ENCODE measurements at places on chromosomes 16 and 17.
A peak's percentile ranks its signal among the peaks of the same experiment; 100 is the strongest.

DNA sequence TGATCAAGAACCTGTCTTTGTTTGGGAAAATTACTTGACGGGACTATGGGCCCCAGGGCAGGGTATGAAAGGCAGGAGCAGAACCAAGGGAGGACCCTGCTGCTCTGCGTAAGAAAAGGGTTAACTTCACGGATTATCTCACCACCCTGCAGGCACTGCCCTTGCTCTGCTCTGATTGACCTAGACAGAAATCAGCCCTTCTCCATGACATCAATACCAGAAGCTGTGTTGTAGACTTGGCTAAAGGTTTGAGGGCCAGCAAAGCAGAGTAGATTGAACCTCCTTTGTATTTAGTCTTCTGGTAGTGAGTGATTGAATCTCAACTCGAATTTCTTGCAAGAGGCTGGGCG is 52.9 kb upstream of the ETV4 start:
- DNase-seq = no peak

DNA sequence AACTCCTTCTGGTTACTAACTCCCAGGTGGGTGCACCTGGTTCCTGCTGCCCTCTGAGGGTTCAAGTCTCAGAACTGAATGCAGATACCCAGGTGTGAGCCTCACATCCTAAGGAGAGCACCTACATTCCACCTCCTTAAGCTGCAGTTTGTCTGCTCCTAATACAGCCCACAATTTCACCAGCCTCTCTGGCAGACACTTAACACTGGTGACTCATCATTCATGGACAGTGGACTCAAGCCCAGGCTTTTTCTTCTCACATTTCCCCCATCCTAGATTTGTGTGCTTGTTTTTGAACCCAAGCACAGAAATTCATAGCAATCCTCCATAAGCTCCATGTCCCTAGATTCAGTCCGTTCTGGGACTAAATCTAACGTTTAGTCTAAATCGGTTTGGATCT is 7.0 kb upstream of the MAF start:
- DNase-seq = peak; percentile 41

DNA sequence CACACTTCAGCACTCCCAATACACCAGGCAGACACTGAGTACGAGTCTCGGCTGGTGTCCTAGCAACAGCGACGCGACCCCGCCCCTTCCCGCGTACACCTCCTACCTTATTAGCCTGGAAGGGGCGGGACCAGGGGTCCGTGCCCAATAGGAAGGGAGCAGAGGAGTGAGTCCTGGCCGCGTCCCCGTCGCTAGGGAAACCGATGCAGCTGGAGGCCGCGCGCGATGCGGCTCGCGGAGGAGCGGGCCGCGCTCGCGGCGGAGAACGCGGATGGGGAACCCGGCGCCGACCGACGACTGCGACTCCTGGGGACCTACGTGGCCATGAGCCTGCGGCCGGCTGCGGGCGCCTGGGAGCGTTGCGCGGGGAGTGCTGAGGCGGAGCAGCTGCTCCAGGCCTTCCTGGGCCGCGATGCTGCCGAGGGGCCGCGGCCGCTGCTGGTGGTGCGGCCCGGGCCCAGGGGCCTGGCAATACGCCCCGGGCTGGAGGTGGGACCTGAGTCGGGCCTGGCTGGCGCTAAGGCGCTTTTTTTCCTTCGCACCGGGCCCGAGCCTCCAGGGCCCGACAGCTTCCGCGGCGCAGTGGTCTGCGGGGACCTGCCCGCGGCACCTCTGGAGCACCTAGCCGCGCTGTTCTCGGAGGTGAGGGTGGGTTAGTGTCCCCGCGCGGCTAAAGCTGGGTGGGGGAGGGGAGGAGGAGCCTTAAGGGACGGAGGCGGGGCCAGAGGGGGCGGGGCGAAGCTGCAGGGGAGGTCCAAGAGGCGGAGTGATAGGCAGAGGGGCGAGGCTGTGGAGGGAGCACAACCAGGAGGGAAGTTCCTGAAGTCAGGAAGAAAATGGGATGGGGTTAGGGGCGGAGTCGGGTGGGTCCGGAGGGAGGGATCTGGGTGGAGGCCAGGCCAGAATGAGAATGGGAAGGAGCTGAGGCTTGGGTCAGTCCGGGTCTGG is at the start of gene DNAH9:
Gene DNAH9 (plus strand): TSS at position 197 of the 948 bp plus-strand sequence. CDS start 29 bp downstream, at position 226.
- DNase-seq = no peak

GRCh38 chr16:88338896-88339295 is 43.9 kb upstream of the ZNF469 start:
- DNase-seq = no peak

DNA sequence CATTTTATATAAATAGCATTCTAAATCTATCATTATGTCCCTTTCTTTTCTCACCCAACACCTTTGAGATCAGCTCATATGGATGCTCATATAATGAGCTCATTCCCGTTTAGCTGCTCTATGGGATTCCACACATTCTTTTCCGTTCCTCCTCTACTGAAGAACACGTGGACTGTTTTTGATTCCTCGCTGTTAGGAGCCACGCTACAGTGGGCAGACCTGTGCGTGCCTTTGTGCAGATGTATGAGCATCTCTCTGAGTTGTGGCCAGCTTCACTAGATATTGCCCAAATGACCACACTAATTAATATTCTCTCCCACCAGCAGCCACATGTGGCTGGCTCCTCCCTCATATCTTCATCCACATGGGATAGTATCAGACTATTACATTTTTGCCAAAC is 6.0 kb upstream of the TNFRSF13B start:
- no peak for DNase-seq

DNA sequence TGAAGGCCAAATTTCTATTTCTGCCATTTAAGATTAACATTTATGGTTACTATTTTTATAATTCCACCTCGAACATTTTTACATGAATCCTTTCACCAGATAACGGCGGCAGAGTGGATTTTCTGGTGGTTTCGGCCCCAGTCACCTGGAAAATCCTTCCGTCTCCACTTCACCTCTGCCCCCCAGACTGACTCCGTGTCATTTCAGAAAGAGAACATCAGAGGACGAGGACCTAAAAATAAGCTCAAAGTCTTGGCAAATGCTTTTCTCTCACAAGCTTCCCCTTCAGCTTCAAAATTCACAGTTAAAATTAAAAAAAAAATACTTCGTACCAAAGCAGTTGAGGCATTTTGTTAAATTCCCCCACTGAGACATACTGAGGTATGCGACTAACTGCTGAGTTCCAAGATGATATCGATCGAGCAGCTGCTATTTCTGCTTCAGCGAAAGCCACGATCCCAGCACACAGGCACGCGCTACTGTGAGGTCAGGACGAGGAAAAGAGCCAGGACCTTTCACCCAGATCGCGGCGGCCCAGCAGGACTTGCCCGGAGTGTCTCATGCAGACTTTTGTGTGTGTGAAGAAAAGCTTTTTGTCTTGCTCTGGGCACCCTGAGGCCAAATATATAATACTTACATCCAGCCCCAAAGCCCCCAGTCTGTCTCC is 36.8 kb downstream of the ASPA start:
- DNase-seq = no peak

DNA sequence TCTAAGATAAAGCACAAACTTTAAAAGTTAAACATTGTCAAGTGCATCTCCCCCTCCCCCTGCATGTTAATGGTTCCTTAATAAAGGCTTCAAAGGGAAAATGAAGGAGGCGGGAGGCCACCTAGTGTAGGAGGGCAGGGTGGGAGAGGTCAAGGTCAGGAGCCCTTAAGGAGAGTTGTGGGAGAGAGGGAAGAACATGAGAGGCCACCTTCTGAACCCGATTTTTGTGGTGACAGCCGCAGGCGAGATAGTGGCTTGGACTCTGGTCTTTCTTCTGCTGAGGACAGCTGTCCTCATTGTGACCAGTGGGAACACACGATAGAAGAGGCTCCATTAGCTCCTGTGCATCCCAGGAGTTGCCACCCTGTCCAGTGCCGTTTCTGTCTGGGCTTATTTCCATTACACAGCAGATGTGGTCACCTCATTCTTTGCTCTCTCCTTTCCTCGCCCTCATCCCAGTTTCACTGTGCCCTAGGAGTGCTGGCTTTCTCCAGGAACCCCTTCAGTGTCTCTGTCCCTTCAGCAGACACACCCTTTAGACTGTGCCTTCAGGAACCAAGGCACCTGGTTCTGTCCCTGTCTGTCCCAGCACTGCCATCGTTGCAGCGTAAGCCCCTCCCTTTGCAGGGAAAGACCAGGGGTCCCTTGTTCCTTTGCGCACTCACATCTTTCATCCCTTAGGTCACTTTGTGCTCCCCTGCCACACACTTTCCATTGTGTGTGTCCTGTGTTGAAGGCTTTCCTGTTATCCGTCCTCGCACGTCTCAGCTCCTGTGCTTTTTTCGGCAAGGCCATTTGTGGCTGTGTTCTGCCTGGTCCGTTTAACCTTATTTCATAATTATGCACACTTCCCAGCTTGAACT is 7.5 kb downstream of the SEC14L1 start:
- no peak for DNase-seq

- no peak for DNase-seq
Measured at GRCh38 chr16:90041896-90042473, 22.7 kb upstream of the DBNDD1 start.

DNA sequence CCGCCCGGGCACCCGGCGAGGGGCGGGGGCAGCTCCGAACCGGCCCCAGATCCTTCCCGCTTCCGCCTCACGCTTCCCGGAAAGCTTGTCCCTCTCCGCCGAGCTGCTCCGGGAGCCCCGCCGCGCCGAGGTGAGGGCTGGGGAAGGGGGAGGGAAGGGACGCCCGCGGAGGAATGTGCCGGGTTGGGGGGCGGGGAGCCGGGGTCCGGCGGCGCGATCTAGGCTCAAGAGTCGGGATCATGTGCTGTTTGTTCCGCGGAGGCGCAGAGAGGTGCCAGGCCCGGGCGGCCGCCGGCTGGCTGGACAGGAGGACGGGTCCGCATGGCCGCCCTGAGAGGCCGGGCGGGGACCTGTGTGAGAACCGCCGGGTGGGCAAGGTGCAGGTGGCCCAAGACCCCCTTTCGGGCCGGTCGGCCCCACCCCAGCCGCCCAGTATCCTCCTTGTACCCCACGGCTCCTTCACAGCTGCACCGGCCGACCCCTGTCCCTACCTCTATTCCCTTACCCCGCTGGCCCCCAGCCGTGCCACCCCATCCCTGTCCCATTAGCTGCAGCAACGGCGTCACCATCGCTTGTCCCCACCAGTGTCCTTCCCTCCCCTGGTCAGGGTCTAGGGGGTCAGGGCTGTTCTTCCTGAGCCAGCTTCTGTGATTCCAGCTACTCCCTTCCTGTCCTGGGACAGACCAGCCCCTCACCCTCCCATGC is 429 bp downstream of the KIF1C start:
- no peak for DNase-seq
